ENCODE measurements at places on chromosomes 13 and 19.

GRCh38 chr19:3547301-3547731 is 8.3 kb downstream of the TEKTIP1 start:
- DNase-seq: no peak

DNA sequence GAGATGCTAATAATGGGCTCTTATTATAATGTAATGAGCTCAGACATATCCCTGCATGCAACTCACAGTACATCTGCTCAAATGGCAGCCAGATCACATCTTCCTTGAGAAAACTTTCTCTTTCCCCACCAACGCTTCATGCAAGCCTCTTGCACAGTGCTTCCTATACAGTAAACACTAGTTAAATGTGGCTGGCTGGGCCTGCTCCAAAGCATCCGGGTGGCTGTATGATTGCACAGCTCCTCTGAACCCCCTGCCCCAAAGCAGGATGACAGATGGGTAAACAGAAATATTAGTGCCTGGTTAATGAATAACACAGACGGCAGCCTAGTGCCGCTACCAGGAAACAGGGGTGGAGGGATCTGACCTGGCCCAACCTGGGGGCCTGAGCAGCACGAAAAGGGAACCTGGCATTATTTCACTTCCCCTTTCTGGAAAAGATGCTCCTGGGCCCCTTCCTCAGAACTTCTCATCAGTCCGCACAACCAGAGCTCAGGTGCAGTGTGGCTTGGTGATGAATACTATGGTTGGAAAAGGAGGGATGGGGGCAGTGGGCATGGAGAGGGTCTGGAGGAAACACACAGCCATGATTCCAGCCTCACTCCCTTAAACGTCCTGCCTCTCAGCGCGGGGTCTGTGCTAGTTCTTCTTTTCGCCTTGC is 10.8 kb downstream of the FFAR2 start:
- DNase-seq: no peak

GRCh38 chr13:82341116-82341515 is 1541.2 kb downstream of the SLITRK1 start:
- DNase-seq: no peak

DNA sequence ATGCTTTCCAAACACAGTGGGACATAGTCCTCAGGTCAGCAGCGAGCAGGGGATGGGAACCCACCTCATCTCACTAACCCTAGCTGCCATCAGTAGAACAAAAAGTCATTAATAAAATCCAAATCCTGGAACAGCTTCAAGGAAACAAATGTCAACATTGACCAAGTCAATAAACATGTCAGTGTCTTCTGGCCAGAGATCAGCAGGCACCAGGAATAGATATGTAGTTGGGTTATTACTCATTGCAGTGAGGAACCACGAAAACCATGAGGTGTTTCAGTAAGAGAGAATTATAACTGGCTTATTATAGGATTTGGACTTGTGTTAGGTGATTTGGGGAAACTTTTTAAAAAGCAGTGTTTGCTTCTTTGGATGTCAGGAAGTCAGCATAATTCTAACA is 17.1 kb upstream of the CD33 start:
- DNase-seq: no peak

- DNase-seq: no peak
Observed at GRCh38 chr13:53747825-53748224, 719.2 kb downstream of the OLFM4 start.

GRCh38 chr13:57725480-57725879 is 93.9 kb downstream of the PCDH17 start:
- no peak for DNase-seq

DNA sequence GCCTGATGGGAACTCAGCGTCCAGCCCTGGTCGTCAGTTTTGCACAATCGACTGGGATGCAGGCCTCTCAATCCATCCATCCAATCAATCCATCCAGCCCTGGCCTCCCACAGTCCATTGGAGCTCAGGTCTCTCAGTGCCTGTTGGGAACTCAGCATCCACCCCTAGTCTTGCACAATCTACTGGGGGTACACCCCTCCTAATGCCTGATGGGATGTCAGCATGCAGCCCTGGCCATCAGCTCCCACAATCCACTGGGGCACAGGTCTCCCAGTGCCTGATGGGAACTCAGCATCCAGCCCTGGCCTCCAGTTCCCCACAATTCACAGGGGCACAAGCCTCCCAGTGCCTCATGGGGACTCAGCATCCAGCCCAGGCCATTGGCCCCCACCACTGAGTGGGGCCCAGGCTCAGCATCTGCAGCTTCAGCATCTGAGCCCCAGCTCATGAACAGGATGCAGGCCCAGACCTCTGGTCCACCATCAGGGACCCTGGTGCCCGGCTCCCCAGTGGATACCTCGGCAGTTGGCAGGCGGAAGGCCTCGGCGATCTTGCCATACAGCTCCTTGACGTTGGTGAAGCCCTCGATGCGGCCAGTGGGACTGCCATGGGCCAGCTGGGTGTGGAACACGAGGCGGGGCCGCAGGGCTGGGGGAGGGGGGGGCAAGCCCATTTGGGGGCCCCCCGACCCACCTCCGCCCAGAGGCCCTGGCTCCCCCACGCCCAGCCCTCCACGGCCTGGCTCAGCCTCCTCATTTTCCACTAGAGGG is 7.2 kb upstream of the PTGER1 start:
- DNase-seq: no peak

DNA sequence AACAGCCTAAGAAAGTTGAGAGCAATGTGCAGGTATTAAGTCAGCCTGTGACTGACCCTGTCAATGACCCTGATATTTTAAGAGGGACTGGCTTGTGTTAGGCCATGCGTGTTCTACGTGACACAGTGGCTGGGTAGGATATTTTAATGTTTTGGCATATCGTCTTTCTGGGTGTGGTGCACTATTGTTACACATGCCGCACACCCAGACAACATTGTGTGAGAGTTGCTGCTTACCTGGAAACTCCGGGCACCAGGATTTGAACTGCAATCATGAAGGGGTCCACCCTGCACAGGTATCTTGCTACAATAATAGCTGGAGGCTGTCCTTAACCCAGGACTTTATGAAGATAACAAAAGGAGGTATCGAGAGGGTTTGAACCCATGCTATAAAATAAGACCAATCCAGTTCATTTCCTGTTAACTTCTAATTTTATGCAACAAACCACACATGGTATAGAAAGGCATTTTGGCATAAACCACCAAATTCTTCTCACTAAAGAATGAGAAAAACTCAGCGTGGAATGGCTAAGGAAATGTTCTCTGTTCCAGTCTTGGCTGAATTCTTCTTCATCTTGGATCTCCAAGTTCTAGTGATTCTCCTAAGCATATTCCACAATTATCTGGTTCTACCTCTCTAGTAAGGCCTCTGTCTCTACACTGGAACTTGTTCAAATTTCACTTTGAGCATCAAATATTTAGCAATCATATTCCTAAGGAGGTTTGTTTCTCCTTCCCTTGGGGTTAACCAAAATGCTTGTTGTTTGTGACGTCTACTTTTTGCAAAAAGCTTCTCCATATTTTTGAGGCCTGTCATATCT is 38.7 kb upstream of the POMP start:
- DNase-seq: no peak

GRCh38 chr13:105312906-105313305 is 1222.6 kb downstream of the EFNB2 start:
- DNase-seq: no peak

DNA sequence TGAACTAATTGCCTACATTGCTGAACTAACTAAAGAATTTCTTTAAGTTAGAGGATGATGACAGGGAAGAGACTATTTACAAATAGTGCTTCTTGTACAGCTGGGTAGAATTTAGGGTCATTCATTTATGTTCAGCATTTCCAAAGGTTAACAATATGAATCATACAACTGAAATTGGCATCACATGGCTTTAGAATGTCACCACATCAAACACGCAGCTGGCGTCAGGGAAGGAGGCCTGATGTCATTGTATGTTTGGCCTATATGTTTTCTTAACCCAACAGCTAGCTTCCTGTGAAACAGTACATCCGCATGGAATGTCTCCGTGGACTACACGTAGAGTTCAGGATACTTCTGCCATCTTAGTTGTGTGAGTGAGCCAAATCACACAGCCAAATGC is 99.0 kb upstream of the TNFSF11 start:
- DNase-seq: no peak

- peak; percentile 29 for DNase-seq
Observed at GRCh38 chr19:9847087-9847671, 12.1 kb downstream of the PIN1 start.

- no peak for DNase-seq
Observed at GRCh38 chr13:33227927-33228647, 57.5 kb downstream of the STARD13 start.

DNA sequence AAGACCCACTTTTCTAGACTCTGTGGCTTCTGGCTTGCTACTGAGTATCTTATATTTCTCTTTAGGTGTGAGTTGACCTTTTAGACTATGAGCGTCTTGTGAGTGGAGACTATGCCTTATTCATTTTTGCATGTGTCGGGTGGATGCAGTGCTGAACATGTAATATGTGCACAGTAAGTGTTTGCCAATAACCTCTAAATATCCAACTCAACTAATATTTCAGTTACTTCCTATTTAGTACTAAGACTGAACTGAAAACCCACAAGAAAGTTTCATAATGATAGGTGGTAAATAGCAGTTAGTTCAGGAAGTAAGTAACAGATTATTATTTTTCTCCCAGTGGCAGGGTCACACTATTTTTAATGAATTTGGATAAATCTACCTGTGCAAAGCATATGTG is 269.3 kb downstream of the KCNRG start:
- no peak for DNase-seq

DNA sequence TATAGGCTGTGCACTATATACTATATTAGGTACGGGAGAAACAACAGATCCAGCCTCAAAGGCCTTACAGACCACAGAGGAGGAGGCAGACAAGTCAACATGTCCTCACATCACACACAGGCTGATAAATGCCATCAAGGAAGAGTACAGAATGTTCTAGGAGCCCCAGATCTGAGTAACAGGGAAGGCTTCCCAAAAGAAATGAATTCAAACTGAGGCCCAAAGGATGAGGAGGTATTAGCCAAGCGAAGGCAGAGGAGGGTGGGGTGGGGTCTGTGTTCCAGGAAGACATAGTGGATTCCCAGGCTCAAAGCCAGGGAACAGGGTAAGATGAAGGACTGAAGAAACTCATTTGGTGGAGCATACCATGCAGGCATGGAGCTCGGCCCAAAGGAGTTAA is 55.1 kb downstream of the RXFP2 start:
- no peak for DNase-seq

DNA sequence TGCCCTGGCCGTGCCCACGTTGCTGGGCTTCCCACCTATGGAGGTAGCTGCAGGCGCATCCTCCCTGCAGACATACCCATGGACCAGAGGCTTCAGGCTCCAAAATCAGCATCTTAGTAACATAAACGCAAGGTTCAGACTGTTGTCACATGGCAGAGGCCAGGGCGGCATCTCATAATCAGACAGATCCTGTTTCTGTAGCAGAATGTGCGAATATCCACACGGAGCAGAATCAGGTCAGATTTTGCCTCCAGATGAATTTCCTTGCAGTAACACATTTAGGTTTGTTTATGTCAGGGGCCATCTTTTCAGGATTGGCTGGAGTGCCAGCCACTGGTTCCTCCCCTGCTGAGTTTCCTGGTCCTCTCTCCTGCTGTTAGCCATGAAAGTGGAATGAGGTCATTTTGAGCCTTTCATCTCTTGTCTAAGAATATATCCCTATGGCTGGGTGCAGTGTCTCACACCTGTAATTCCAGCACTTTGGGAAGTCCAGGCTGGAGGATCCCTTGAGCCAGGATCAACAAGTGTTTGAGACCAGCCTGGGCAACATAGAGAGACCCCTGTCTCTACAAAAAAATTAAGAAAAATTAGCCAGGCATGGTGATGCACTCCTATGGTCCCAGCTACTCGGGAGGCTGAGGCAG is 20.5 kb downstream of the SMARCA4 start:
- DNase-seq: no peak

- no peak for DNase-seq
Observed at GRCh38 chr13:57612568-57612967, 19.0 kb upstream of the PCDH17 start.

GRCh38 chr19:56884441-56884840 is 43.9 kb upstream of the PEG3 start:
- DNase-seq: no peak
